ENCODE measurements at places on chromosomes 3 and 15. TPM values are rescaled to one million over a fixed set of nuclear protein-coding genes. Genes with fewer than 3 reads are reported as not detected.

The SLC6A11 gene
- not detected for total RNA-seq

The AADACL2 gene
- total RNA-seq: not detected

- peak; percentile 53 for DNase-seq
Measured at GRCh38 chr15:90571063-90571541, 41.4 kb downstream of the CRTC3 start.

DNA sequence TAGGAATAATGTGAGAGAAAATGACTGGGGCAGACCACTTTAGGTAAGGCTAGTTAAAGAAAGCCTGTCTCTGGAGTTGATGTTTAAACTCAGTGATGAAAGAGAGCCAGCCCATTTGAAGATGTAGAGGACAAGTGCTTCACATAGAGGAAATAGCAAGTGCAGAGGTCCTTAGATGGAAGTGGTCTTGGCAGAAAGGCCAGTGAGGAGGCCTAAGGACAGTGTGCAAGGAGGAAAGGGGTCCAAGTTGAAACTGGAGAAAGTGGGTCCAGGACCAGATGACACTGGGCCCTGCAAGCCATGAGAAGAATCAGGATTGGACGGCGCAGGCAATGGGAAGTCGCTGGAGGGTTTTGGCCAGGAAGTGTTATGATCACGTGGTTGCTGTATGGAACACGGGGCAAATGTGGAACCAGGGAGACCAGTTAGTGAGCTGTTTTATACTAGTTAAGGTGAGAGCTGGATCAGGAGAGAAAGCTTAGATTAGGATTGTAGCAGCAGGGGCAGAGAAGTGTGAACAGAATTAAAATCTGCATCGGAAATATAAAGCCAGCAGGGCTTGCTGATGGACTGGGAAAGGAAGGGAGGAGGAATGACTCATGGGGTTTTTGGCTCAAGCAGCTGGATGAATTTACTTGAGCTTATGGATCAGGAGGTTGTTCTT, 48.0 kb upstream of the SCAANT1 start:
- DNase-seq: peak; percentile 65

DNA sequence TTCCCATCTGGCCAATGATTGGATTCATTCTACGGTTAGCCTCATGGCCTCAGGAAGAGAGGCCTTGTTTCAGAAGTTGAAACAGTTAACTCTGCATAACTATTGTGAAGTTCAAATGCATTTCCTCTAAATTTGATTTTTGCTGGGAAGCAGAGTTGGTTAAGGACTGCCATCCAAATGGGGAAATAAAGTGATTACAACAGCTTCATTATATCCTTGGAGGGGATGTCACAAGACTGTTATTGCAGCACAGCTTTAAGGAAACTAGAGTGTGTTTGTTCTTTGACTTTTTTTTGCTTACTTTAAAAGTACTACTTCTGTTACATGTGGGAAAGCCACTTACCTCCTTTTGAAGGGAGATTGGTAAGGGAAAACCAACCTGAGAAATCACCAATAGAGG, 164.8 kb downstream of the AKAP13 start:
- no peak for DNase-seq

DNA sequence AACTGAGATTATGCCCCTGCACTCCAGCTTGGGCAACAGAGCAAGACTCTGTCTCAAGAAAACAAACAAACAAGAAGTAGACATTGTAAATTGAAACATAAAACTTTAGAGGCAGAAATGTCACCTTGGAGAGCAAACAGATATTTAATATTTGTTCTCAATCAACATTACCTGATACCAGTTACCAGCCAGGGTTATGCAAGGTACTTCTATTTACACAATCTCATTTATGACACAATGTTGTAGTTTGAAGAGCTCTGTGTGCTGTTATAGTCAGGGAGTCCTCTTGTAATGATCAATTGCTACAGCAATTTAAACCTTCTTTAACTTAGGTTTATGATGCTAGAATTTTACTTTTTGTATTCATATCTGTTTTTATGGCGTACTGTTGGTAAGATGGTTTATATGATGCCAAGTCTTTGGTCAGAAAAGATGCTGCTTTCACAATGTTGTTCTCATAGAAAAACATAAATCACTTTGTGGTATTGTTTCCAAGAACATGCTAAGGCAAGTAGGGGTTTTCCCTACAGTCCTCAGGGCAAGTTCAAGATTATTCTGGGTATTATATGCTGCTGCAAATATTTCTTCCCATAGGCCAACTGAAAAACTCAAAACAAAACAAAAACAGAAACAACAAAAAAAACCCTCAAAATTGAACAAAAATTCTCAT, 173.5 kb downstream of the TNIK start:
- no peak for DNase-seq

- no peak for DNase-seq
Measured at GRCh38 chr3:174363256-174363655, 495.9 kb upstream of the NAALADL2 start.

- no peak for DNase-seq
Measured at GRCh38 chr3:71728632-71729342, 3.6 kb upstream of the EIF4E3 start.

All from HT-29 (cell line).